ENCODE measurements at places on chromosomes 1 and 21.

DNA sequence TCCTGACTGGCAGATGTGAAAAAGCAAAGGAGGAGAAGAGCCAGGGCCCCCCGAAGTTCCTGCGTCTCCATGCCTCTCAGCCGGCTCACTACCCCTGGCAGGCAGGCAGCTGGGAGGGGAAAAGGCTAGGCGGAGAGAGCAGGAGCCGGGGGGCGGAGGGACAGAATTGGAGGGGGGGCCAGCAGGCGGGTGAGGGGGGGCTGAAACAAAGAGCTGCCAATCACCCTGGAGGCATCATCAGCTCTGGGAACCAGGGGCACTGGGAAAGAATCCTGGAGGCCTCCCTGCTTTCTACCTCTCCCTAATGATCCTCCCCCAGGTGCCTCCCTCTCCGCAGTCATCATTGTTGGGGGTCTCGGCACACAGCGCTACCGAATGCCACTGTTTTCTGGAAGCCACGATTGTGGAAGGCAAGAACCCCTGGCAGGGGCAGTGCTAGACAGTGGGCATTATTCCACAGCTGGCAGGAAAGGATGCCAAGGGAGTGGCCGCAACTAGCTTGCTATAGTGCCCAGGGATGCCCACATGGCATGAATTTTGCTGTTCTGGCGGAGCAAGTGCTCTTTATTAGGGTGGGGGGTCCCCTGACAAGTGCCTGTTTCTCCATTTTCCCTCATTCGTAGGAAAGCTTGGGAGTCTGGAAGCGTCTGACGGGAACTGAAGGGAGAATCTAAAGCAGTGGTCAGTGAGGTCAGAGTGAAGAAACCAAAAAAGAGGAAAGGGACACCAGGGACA lies at the start of gene THBS3:
Gene THBS3 (minus strand): TSS at position 92 of the 735 bp plus-strand sequence. CDS start 21 bp downstream, at position 71.
- DNase-seq, result no peak

DNA sequence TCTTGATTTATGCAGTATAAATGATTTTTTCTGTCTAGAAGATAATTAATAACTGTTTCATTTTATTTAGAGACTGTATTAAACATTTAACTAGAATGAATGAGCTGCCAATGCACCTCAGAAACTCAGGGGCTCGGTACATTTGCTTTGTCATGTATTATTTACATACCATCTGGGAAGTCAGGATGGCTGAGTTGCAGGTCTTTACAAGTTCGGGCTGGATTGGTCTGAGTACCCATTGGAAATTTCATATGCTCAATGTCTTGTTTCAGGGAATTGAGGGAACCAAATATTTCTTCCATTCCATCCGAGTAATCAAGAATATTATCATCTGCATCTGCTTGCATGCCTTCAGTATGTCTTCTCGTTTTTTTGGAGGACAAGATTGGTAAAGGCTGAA lies 221.7 kb downstream of the COL11A1 start:
- no peak for DNase-seq

DNA sequence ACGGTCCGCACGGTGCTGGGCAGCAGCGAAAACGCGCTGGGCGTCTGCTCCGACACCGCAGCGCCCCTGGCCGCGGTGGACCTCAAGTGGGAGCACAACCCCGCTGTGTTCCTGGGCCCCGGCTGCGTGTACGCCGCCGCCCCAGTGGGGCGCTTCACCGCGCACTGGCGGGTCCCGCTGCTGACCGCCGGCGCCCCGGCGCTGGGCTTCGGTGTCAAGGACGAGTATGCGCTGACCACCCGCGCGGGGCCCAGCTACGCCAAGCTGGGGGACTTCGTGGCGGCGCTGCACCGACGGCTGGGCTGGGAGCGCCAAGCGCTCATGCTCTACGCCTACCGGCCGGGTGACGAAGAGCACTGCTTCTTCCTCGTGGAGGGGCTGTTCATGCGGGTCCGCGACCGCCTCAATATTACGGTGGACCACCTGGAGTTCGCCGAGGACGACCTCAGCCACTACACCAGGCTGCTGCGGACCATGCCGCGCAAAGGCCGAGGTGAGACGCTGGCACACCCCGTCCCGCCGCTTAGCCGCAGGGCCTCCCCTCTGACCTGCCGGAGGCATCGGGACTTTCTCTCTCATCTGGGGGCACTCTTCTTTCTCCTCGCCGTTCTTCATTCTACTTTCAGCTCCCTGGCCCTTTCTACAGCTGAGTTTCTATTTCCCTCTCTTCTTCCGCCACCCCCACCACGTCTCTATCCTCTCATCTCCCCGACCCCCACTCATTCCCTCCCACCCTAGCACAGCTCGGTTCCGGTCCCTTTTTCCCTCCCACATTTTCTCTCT lies 1.0 kb downstream of the NPR1 start:
- DNase-seq, result no peak

GRCh38 chr1:110774398-110774797 lies 98.5 kb upstream of the CD53 start:
- no peak for DNase-seq

DNA sequence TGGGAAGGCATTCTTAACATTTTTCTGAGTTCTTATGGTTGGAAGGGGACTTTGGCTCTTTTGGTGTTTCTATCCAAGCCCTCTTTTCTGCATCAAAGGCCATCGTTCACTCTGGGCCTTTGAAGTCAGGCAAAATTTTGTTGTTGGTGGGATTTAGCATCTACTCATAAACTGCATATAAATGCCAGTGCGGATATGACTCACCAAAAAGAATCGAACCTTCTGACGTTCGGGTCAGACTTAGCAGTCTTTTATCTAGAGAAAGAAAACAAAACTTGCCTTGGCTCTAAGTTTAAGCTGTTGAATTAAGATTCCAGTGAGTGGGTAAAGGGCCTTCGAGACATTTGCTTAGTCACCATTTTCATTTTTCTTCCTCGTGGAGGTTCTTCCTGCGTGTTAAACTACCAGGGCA lies 51.4 kb downstream of the EVA1C start:
- no peak for DNase-seq

GRCh38 chr1:228512781-228513198 lies 25.6 kb downstream of the RNF187 start:
- DNase-seq, result no peak
